ENCODE measurements at places on chromosomes 3 and 15.

DNA sequence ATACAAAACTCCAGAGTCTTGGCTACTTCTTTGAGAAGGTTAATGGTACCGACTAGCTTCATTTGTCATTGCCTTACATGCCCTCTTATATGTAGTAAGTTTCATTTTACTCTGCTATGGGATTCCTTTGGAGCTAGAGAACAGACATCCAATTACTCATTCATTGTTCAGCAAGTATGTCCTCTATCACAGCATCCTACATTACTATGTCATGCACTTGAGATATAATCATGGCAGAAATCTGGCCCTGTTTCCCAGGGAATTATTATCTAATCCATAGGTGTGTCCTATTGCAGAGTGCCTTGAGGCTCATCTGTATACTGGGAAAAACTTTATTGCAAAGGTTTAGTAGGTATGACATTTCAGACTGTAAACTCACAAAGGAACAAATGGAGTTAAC is 333.1 kb upstream of the NECTIN3 start:
- DNase-seq: peak; percentile 34

DNA sequence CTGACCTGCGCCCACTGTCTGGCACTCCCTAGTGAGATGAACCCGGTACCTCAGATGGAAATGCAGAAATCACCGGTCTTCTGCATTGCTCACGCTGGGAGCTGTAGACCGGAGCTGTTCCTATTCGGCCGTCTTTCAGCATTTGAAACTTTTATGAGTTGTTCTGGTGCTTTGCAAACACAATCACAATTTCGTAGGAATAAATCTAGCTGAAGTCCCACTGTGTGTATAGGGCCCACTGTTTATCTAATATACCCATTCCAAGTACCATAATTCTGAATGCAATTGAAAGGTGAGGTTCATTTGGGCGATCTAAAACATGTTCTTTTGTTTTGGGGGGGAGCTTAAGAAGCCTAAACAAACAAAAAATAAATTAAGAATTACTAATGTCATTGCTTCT is 572.1 kb downstream of the FGF12 start:
- DNase-seq: no peak

GRCh38 chr15:62561571-62561970 is 396.5 kb upstream of the C2CD4B start:
- DNase-seq: no peak

- DNase-seq: peak; percentile 69
These were observed 607 bp upstream of the IMP3 start for GRCh38 chr15:75640483-75641178.

DNA sequence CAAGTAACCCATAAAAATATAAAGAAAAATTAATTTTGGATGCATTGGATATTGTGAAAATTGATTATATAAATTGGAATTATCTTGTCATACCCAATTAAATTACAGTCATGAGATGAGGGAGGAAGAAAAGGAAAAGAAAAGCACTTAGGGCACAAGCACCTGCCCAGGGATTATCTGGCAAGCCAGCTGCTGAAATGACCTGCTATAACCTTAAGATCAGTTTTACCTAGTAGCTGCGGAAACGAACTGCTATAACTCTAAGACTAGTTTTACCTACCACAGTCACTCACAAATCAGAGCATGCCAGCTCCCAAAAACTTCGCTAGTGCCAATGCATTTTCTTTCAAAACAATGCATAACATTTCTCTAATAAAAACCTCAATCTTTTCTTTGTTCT is 26.2 kb downstream of the LRRFIP2 start:
- no peak for DNase-seq

DNA sequence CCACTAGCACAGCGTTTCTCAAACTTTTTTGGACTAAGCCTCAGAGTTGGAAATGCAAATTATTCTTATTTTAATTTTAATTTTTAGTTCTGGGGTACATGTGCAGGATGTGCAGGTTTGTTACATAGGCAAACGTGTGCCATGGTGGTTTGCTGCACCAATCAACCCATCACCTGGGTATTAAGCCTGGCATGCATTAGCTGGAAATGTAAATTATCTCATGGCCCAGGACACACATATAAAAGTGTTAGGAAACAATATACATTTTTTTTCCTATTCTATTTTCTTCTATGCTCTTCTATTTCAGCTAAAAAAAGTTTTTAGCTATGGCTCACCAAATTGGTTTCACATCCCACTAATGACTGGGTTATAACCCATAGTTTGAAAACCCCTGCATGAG is 73.3 kb upstream of the LRIG1 start:
- DNase-seq: no peak

DNA sequence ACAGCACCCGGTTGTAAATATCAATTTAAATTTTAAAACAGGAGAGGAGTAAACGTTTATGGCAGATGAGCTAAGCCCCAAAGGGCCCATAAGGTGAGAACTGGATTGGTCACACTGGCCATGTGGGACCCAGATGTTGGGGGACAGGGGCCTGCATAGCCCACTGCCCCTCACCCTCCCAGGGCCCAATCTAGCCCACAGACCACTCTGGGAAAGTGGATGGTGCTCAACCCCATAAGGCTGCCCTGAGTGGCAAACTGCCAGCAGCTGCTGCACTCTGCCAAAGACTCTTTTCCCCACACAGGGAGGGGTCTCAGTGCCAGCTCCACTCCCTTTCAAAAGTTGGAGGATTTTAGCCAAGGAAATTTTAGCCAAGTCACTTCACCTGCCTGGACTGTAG is 42.5 kb downstream of the CCDC12 start:
- peak; percentile 15 for DNase-seq

GRCh38 chr3:159635047-159635641 is 353.5 kb upstream of the IL12A start:
- DNase-seq: peak; percentile 20

DNA sequence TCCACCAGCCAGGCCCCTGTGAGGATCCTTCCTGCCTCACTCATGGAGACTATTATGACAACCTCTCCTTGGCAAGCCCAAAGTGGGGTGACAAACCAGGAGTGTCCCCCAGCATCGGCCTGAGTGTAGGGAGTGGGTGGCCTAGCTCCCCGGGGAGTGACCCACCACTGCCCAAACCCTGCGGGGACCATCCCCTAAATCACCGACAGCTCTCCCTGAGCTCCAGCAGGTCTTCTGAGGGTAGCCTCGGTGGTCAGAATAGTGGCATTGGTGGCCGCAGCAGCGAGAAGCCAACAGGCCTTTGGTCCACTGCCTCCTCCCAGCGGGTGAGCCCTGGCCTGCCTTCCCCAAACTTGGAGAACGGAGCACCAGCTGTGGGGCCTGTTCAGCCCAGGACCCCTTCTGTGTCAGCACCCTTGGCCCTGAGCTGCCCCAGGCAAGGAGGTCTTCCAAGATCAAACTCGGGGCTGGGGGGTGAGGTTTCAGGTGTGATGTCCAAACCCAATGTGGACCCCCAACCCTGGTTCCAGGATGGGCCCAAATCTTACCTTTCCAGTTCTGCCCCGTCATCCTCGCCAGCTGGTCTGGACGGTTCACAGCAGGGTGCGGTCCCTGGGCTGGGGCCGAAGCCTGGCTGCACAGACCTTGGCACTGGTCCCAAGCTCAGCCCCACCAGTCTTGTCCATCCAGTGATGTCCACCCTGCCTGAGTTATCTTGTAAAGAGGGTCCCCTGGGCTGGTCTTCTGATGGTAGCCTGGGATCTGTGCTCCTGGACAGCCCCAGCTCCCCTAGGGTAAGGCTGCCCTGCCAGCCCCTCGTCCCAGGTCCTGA is 1.0 kb downstream of the LIMD1 start:
- no peak for DNase-seq

DNA sequence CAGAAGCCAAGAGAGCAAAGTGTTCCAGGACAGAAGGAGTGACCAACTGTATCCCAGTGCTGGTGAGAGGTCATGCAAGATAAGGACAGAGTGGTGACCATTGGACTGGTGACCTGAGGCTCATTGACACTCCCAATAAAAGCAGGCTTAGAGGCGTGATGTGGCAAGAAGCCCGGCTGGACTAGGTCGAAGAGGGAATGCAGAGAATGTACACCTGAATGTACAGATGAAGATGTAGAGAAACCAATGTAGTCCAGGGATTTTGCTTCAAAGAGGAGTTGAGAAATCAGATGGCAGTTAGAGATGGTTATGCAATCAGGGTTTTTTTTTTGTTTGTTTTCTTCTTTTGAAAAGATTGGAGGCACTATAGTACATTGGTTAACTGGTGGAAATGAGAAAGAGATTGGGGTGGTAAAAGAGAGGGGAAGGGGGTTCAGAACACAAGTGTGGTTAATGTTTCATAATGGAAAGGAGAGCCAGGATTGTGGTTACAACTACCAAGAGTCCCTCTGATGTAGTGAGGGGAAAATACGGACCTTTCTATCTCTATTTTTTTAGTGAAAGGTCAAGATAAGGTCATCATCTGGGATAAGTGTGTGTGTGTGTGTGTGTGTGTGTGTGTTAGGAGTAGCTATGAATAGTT is 23.3 kb downstream of the ST3GAL6 start:
- DNase-seq: peak; percentile 29

- no peak for DNase-seq
These were observed 21.3 kb downstream of the UBA5 start for GRCh38 chr3:132681421-132681820.

DNA sequence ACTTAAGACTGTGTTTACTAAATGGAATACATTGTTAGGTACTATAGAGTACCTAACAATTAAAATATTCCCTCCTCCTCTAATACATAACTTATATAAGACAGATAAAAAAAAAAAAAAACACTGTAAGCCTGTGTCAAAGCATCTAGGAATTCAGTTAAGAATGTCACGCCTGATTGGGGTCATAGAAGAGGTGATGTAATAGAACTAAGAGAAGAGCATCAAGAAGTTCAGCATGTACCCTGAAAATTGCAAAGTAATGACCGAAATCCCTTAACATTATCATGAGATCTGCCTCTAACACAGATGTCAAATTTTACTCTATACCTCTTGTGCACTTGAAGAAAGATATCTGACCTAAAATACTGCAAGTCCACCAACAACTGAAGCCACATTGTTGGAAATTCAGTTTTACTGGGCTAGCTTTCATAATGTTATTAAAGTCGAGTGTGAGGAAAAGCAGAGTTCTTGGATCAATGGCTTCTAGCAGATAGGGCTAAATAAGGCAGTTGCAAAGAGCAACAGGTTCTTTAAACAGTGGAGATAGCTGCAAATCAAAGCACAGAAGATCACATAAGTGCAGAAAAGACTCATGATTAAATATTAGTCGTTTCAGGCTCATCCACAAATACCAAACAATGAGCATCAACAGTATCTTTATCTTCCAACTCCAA is 75.0 kb downstream of the TBL1XR1 start:
- DNase-seq: no peak

DNA sequence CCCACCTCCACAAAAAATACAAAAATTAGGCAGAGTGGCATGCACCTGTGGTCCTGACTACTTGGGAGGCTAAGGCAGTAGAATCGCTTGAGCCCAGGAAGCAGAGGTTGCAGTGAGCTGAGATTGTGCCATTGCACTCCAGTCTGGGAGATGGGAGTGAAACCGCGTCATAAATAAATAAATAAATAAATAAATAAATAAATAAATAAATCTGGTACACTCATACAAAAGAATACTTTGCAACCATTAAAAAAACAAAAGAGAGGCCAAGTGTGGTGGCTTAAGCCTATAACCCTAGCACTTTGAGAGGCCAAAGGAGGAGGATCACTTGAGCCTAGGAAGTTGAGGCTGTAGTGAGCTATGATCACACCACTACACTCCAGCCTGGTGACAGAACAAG is 28.0 kb downstream of the MESP1 start:
- no peak for DNase-seq

- DNase-seq: no peak
These were observed 87.8 kb upstream of the MANF start for GRCh38 chr3:51297333-51297732.
